AG04449 (cell line): ENCODE measurements at places on chromosomes 16 and 17.

DNA sequence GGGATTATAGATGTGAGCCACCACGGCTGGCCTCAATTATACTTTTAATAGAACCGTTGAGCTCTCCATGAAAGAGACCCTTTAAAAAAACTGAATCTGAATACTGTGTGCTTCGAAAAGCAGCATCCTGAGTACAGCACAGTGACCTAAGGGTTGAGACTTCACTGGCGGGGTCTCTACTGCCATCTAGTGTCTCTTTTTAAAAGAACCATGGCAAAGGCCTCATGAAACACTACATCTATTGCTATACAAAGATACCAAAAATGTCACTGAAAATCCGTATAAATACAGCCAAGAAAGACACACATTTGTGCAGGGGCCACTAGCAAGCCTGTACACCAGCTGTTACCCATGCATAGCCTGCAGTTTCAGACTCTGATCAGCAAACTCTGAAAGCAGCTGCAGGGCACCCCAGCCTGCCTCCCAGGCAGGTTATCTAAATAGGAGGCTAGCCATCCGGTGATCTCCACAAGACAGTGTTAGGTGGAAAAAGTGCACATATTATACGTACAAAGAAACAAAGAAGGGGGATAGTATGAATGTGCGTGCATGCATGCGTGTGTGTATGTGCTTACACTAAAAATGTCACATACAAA lies 35.3 kb downstream of the NPLOC4 start:
- no peak for DNase-seq

DNA sequence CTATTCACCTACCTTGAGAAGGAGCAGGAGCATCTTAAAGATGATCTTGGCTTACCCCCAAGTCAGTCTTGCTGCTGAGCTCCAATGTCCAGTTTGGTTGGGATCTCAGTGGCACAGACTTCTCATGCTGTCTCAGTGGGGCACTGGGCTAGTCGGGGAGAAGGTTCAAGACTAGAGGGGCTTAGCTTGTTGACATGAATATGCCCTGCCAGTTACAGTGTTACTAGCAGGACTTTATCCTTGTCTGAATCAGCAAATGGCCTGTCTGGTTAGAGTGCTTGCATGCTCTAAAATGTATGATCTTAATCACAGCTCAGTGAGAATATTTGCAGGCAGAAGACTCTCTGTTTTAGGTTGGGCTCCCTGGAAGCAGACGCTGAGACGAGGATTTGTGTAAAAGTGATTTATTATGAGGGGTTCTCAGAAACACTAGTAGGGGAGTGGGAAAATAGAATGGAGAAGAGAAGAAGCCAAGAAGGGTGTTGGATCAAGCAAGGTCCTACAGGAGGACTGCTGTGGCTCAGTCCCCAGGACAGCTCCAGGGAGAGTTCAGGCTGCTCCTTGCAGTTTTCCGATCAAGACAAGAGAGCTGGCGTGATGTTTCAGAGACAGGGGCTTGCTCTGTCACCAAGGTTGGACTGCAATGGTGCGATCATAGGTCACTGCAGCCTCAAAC lies 150.4 kb upstream of the HS3ST2 start:
- DNase-seq = no peak

DNA sequence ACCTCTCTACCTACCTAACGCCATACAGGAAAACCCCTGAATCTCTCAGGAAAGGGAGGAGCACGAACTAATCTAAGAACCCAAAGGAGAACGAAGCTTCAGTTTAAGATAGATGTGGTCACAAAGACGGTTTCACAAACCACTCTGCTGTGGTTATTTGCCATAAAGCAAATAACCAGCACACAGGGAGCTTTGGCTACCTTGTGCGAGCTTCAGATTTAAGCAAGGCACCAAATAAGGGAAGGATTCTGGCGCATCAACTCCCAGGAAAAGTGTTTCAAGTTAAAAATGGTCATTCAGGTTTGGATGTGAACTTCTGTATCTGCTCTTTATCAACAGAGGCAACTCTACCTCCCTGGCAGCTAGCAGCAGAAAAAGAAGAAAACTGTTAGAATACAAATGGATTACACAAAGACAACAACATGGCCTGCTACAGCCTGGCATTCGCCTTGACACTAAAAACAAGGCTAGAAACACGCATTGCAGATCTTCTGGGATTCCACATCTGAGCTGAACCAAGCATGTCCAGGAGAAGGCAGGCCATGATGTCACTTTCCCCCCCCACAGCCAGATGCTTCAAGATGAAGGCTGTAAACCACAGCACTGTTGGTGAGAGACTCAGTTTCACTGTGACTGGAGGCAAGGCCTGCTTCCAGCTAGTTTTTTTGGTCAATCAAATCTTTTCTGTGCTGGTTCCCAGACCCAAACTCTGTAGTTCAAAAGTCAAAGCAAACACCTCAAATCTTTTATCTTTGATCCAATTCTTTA lies 43.6 kb downstream of the SMG6 start:
- DNase-seq = no peak

- no peak for DNase-seq
Observed at GRCh38 chr17:7782240-7782639, 51.8 kb upstream of the KDM6B start.

DNA sequence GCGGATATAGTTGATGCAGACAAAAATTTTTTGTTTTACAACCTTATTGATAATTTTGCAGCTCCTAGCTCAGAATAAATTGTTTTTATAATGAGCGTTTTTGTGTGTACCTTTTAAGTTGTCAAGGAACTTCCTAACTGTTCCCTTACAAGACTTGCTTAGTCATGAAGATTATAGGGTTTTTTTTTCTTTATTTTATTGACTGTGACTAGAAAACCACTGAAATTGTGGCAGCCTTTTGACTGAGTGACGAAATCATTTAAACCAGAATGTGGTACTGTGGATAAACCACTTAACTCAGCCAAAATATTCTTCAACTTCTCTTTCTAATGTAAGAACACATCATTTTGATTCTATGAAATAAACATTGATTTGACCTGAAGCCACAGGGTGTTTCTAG lies 40.8 kb upstream of the VPS4A start:
- DNase-seq = no peak

DNA sequence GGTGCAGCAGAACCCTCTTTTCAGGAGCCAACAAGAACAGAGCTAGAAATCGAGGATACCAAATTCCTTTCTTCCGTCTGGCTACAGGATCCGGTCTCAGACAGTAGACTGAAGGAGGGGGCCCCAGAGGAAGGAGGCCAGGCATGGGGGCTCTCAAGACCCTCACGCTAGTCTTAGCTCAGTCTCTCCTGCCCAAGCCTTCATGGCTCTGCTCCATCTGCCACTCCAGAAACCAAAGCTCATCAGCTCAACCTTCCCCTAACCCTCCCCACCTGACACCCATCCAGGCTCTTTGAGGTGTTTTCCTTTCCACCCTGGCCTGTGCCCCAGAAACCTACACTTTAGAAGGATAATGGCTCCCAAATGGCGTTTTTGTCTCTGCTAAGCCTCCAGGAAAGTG lies 6.2 kb upstream of the TMEM92 start:
- no peak for DNase-seq

DNA sequence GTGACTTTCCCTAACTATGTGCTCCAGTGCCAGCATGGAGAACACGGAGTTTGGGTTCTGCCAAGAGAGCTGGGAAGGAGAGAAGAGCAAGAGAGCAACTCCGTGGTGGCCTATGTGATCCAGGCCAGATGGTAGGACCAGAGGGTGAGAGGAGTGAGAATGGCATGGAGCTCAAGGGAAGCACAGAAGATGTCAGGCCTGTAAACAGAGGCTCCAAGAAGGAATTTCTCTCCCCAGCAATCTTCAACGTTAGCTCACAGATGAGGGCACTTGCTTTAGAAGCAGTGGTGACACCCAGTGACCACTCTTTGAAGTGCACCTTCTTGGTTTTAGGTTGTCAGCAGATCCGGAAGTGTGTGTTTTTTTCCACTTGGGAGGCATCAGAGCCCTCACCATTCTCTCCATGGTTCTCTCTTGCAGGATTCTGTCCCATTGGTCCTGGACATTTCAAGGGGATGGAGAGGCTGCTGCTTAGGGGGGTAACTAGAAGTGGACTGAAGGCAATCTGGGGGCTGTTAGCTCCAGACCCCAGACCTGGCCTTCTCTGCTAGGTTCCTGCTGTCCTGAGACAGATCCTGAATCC lies 18.1 kb upstream of the TMEM98 start:
- DNase-seq = peak; percentile 49

- no peak for DNase-seq
Observed at GRCh38 chr16:53900667-53901066, 196.7 kb downstream of the FTO start.

DNA sequence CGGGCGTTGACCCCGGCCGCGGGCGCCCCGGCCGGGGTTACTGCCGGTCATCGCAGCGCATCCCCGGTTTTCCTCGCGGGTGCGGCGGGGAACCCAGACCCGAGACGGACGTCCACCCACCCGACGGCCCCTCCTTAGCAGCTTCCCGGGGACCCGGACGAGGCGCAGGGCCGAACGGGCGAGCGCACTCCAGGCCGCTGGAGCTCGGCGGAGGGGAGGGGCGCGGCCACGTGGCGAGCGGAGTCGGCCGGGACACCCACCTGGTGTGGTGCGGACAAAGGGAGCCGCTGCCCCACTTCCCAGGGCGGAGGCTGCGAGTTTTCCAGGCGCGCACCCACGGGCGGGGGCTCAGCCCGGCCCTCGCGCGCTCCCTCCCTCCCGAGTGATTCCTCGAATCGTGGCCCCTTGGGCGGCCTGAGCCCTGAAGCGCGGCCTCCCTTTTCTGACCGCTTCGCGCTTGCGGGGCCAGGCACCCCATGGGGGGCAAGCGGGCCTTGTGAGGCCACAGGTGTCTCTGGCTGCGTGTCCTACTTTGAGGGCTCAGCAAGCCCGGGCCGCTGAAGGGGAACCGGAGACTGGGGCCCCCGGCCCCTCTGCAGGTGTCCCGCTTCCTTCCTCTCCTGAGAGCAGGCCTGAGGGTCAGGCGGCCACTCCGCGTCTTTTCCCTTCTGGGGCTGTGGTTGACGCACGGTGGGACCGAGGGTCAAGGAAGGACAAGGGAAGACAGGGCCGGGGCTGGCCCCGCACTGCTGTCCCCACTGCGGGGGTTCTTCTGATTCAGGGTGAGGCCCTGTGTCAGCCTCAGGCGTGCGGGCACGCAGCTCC lies 1.1 kb upstream of the FASN start:
- no peak for DNase-seq

GRCh38 chr16:85348911-85349334 lies 236.7 kb upstream of the CIBAR2 start:
- no peak for DNase-seq

DNA sequence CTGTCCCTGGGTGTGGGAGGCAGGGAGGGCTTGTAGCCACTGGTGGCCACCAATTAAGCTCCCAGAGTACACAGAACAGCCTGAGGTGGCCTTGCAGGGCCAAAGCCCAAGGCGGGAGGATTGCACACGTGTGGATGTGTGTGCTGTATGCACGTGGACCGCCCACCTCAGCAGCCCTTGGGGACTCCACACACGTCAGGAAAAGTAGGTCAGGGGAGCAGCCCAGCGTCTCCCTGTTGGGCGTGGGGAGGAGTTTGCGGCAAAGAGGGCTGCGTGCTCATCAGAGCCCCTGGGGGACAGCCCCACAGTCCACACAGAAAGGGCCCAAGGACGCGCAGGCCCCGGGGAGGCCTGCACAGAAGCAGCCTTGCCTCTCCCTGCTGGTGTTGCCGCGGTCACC lies 19.6 kb downstream of the SBK1 start:
- DNase-seq = no peak

DNA sequence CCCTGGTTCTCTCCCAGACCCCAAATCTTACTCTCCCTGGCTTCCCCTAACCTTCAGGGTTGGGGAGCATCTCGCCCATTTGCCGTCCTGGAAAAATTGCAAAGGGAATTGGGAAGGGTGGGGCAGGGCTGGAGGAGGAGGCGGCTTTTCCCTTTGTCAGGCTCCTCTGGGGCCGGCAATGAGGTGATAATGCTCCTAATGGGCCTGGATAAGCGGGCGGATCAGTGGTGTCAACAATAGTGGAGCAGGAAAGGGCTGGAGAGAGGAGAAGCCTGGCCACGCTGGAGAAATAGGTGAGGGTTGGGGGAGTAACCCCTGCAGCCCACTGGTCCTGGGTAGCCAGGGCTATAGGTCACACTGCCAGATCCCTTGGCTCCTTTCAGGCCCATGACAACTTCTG lies 12.3 kb downstream of the SCN4A start:
- no peak for DNase-seq

- DNase-seq = no peak
Observed at GRCh38 chr16:84124257-84125073, 7.7 kb upstream of the MBTPS1 start.

- DNase-seq = no peak
Observed at GRCh38 chr16:371515-372301, 1.4 kb upstream of the MRPL28 start.
